ENCODE measurements at places on chromosomes 6 and 20.

GRCh38 chr6:23224540-23224939 lies 655.2 kb downstream of the HDGFL1 start:
- no peak overlapping the region for H3K27ac ChIP-seq
- no peaks in the 10 kb centered on the region for H3K4me1 ChIP-seq
- no peaks in the 10 kb centered on the region for H3K36me3 ChIP-seq

DNA sequence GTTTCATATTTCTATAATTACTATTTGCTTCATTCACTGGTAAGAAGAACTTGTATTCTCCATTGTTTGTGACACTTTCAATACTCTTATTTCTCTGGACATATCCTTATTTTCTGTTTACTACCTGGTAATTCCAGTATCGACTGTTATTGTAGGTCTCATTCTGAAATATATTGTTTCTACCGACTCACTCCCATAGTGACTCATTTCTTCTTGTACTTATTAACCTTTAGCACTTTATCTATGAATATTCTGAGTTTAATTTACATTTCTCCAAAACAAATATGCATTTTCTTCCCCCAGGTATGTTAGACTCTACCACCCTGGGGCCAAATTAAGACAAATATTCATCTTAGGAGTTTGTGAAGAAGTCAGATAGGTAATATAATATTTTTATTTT lies 164.5 kb upstream of the BTBD3 start:
- H3K4me3 ChIP-seq = no peak overlapping the region
- H3K27ac ChIP-seq = no peak overlapping the region
- H3K27me3 ChIP-seq = no peaks in the 10 kb centered on the region
- DNase-seq = no peak
- H3K36me3 ChIP-seq = no peaks in the 10 kb centered on the region

DNA sequence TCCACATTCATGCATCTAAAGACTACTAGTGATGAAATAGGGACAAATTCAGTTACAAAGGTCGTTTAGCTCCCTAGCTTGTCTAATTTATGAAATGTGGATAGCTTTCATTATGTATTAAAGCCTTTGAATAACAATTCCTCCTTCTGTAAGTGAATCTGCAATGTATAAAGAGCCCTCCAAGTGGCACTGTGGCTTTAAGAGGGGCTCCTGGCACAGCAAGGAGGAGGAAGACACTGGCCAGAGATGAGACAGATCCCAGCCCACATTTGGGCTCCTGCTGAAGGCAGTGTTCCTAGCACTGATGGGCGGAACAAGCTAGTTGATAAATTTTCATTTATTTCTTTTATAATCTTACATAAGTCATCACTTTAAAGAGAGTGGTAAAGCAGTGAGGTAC lies 17.6 kb upstream of the FUCA2 start:
- no peak overlapping the region for H3K4me3 ChIP-seq
- H3K27me3 ChIP-seq = no peaks in the 10 kb centered on the region
- no peak overlapping the region for H3K27ac ChIP-seq

DNA sequence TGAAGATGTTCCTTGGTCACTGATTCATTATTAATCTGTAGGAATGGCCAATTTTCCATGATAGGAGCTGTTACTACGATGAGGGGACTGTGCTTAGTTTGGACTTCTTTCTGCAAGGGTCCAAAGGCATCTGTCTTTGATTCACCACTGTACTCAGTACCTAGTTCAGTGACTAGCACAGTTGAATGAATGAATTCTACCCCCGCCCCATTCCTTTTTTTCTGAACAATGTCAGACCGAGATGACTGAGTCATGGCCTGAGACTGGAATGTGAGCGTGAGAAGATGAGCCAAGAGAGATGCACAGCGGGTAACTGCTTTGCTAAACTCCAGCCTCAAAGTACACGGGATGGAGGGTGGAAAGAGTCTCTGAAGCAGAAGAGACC lies 419 bp upstream of the SNHG17 start:
- no peak for DNase-seq
- H3K4me3 ChIP-seq = no peak overlapping the region
- H3K27ac ChIP-seq = no peak overlapping the region
- H3K27me3 ChIP-seq = no peaks in the 10 kb centered on the region

DNA sequence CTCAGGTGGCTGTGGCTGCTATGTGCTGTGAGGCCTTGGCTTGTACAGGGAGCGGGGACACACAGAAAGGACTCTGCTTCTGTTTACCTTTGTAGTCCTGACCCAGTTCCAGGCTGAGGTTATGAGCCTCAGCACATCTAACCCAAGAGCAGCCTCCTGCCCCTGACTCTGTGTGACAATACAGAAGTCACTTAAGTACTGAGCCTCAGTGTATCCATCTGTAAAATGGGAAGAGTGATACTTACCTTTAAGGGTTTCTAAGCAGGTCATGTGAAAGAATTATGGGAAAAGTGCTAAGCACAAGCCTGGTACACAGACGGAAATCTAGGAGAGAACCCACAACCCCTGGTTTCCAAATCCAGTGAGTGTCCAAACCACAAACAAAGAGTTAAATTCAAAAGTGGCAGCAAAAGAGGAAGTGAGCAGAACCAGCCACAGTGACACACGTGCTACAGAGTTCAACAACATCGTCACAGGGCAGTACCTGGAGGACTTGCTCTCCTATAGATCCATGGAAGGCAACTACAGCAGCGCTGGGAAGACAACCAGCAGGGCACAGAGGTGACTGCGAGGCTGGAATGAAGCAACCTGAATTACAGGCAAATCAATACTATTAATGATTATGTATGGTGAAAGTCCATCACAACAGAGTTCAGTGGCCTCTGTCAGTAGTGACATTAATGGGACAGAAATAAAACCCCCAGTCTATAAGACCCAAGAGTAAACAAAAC lies 12.5 kb downstream of the TRIM26 start:
- no peaks in the 10 kb centered on the region for H3K27me3 ChIP-seq
- peaks cover 35% of the 10 kb centered on the region for H3K36me3 ChIP-seq
- H3K27ac ChIP-seq = no peak overlapping the region
- no peak overlapping the region for H3K4me3 ChIP-seq
- DNase-seq = no peak

- H3K27ac ChIP-seq = peak overlapping the region; percentile 81
- peaks cover 8% of the 10 kb centered on the region for H3K4me1 ChIP-seq
- no peaks in the 10 kb centered on the region for H3K36me3 ChIP-seq
- H3K4me3 ChIP-seq = peak overlapping the region; percentile 77
Observed at GRCh38 chr20:18466574-18466893, 296 bp downstream of the DZANK1 start.

DNA sequence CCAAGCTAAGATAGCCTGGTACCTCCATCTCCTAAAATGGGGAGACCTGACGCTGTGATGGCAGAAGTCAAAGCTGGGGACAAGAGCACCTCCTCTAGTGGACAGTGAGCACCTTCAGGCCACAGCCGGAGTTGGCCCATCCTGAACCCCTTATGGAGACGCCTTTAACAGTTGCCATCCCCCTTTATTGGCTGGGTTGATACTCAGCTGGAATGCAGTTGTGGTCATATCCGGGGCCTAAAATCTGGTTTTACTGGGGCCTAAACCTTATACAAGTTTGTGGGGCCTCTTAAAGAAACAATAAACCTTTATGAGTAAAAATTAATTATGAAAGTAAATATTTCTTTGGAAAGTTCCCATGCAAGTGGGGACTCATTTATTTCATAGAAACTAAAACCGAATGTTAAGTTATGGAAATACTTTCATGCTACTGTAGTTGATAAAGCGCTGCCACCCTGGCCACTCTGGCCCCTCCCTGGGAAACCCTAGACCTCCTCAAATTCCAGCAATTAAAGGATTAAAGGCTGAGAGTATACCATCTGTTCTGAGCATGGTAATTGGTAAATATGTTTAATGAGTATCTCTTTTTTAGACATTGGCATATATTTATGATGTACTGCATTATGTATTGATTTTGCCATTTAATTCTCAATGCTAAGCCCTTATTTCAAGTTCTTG lies 95.1 kb upstream of the SASH1 start:
- H3K27ac ChIP-seq = no peak overlapping the region
- no peak overlapping the region for H3K4me3 ChIP-seq
- H3K4me1 ChIP-seq = no peaks in the 10 kb centered on the region
- H3K27me3 ChIP-seq = no peaks in the 10 kb centered on the region
- DNase-seq = no peak

GRCh38 chr6:43297644-43298564 lies at the start of gene SLC22A7:
SLC22A7 (plus strand) TSS chr6:43298260; CDS start chr6:43298359, 99 bp downstream.
- DNase-seq = no peak
- H3K27ac ChIP-seq = no peak within 1 kb of the TSS
- H3K27me3 ChIP-seq = peaks cover 3% of the 10 kb centered on the region
- H3K4me1 ChIP-seq = no peaks in the 10 kb centered on the region
- no peaks in the 10 kb centered on the region for H3K36me3 ChIP-seq

DNA sequence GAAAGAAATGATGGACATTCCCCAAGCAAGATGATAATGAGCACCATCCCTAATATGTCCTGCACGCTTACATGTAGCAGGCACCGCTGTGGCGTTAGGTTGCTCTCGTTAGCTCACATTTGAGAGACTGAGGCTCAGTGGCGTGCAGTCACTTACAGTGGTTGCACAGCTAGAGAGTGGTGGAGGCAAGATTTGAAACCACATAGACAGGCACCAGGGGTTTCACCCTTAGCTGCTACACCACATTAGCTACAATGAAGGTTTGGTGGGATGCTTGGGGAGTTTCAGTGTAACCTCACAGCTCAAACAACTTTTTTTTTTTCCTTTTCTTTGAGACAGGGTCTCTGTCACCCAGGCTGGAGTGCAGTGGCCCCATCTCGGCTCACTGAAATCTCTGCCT lies 3.7 kb downstream of the COX4I2 start:
- H3K36me3 ChIP-seq = no peaks in the 10 kb centered on the region
- H3K4me3 ChIP-seq = no peak overlapping the region
- no peak for DNase-seq
- H3K27ac ChIP-seq = no peak overlapping the region
- H3K27me3 ChIP-seq = peaks cover 15% of the 10 kb centered on the region
- H3K4me1 ChIP-seq = no peaks in the 10 kb centered on the region

DNA sequence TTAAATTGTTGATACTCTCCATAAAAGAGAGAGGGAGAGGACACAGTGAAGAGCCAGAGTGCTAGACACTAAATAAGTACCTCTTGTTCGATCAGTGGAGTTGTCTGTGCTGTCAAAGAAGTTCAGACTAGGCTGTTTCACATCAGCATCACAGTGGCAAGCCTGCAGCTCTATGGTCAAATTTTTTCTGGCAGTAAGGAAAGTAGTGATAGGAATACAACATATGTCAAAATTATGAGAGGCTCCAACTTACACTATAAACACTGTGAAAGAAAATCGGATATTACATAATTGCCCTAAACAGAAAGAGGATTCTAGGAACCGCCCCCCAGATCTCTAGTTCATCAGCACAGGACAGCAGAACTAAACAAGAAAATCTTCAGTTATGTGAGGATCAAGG lies 23.1 kb downstream of the DNAH8 start:
- no peak overlapping the region for H3K4me3 ChIP-seq
- no peak overlapping the region for H3K27ac ChIP-seq
- no peaks in the 10 kb centered on the region for H3K36me3 ChIP-seq
- no peak for DNase-seq
- H3K4me1 ChIP-seq = no peaks in the 10 kb centered on the region
- peaks cover 47% of the 10 kb centered on the region for H3K27me3 ChIP-seq

GRCh38 chr20:43824309-43825050 lies 90.2 kb upstream of the TOX2 start:
- no peak overlapping the region for H3K27ac ChIP-seq
- DNase-seq = no peak
- H3K4me1 ChIP-seq = no peaks in the 10 kb centered on the region
- no peak overlapping the region for H3K4me3 ChIP-seq

DNA sequence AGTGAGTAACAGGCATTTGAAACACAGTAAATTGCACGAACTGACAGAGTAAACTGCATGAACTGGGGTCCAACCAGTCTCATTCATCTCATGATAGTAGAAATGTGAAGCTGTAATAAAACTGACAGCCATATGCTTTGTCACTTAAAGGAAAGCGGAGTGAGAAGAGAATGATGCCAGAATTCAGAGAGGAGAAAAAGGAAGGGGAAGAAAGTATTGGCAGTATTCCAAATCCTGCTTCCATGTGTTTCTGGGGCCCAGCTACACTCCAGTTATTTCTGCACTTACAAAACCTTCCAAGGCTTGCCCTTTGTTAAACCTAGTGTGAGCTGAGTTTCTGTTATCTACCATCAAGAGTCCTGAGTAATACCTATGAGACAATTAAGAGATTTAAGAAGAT lies 17.2 kb downstream of the SNX14 start:
- H3K4me3 ChIP-seq = no peak overlapping the region
- H3K4me1 ChIP-seq = peaks cover 13% of the 10 kb centered on the region
- no peak overlapping the region for H3K27ac ChIP-seq
- no peak for DNase-seq

DNA sequence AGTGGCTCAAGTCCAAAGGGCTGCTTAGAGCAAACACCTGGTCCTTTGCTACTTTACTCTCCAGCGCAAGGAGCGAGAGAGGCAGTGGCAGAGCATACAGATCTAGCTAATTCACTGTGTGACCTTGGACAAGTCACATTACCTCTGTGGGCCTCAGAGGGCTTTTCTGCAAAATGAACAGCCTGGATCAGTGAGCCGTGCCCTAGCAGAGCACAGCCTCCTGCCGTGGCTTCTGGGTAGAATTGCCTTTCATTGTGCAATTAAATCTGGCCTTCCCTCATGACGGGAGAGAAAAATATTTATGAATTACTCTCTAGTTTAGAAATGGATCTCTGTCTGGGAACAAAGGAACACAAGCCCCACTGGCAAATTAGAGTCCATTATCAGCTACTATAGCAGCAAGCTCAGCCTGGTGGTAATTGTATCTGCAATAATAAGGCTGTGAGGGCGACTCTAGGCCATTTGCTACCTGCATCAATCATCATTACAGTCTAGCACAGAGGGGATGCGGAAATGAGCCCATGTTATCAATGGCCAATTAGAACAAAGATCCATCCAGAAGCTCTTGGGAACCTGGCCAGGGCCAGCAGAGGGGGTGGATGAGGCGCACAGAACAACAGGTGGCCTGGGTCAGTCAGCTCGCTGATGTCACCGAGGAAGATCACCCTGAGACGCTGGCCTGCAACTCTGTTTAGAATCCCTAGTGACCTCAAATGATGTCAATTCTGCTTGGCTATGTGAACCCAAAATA lies 114.2 kb upstream of the LY86 start:
- no peak for DNase-seq
- peaks cover 6% of the 10 kb centered on the region for H3K27me3 ChIP-seq
- no peak overlapping the region for H3K27ac ChIP-seq
- no peaks in the 10 kb centered on the region for H3K4me1 ChIP-seq
- no peaks in the 10 kb centered on the region for H3K36me3 ChIP-seq
- H3K4me3 ChIP-seq = no peak overlapping the region

DNA sequence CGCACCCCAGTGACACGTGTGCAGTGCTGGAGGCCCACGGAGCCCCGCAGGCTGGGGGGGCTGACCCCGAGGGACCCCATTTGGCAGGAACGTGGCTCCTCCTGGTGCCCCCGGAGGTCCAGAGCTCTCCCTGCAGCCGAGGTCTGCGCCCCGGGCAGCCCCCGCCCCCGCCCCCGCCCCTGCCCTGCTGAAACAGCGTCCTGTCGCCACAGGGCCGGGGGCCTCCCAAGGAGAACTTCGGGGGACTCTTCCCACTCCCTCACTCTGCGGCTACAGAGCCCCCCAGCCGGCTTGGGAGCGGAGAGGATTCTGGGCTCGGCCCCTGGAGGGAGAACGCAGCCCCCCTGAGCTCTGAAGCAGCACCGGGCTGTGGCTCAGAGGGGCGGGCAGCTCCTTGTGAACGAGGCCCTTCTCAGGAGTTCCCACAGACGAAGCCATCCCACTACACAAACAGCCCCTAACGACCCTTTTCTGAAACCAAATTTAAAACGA lies 115.2 kb downstream of the DLL1 start:
- H3K4me1 ChIP-seq = no peaks in the 10 kb centered on the region
- H3K27me3 ChIP-seq = no peaks in the 10 kb centered on the region
- DNase-seq = no peak
- no peaks in the 10 kb centered on the region for H3K36me3 ChIP-seq

GRCh38 chr20:50186151-50186885 lies 4.3 kb upstream of the CEBPB start:
- no peak overlapping the region for H3K4me3 ChIP-seq
- no peak overlapping the region for H3K27ac ChIP-seq
